ENCODE measurements at places on chromosomes 5 and 9.
A peak's percentile ranks its signal among the peaks of the same experiment; 100 is the strongest.

- DNase-seq, result no peak
- no peaks in the 10 kb centered on the region for H3K27me3 ChIP-seq
- H3K4me1 ChIP-seq, result peaks cover 16% of the 10 kb centered on the region
- H3K27ac ChIP-seq, result no peak overlapping the region
These were observed 353.5 kb upstream of the RFX3 start for GRCh38 chr9:3879315-3879714.

DNA sequence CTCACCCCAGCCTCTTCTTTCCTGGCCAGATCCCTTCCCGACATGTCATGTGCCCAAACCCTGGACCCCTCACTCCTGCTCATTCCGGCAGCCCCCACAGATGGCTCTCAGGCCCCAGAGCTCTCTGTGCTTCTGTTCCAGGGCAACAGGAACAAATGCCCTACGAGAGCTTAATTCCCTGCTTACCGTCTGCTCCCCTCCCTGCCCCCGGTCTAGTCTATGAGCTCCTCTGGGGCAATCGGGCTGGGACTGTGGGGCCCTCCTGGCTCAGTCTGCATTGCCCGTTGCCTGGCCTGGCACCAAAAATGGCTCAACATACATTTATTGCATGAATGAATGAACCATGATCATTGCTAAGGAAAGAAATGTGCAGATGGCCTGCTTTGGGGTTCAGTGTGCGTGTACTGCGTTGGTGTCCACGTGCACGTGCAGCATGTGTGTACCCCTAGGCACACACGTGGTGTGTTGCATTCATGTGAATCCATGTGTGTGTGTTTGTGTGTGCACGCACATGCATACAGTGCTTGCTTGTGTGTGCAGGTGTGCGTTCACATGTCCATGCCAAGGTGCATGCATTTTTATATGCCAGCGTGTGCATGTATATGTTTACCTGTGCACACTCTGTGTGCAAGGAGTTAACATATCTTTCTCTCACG is 201.2 kb upstream of the IER5L start:
- H3K36me3 ChIP-seq, result no peaks in the 10 kb centered on the region
- H3K4me3 ChIP-seq, result no peak overlapping the region
- no peak overlapping the region for H3K27ac ChIP-seq
- H3K27me3 ChIP-seq, result no peaks in the 10 kb centered on the region

DNA sequence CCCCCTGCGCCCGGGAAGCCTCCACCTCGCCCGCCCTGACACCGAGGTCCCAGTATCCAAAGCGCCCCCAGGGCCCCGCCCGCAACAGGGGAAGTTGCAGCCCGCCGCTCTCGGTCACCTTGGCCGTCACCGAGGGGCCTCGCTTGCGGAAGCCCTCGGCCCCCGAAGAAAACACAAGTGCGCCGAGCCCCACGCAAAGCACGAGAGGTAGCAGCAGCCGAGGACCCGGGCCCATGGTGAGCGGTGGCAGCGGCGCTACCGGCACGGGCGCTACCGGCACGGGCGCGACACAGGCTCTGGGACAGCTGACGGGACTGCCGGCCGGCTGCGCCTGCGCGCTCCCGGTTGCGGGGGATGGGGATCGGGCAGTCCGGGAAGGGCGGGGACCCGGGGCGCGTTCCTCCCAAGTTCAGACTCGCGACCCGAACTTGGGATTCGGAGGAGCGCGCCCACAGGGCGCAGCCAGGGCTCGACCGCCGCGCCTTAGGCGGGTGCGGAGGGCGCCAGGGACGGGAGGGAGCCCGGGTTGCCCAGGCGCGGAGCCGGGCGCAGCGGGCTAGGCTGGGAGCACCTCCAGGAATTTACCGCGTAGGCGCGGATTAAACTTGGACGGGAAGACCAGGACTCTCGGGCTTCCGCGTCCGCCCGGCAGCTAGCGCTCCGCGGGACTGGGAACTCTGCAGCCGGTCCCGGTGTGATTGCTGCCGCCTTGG is at the start of gene PPIC:
Gene PPIC, minus strand, starts transcription at position 335 of the 713 bp plus-strand sequence. Its CDS starts 100 bp downstream, at position 235.
- H3K36me3 ChIP-seq, result no peaks in the 10 kb centered on the region
- peak within 1 kb of the TSS; percentile 90 for H3K4me3 ChIP-seq
- DNase-seq, result peak; percentile 58
- H3K27me3 ChIP-seq, result no peaks in the 10 kb centered on the region
- peaks cover 26% of the 10 kb centered on the region for H3K4me1 ChIP-seq

GRCh38 chr5:40681363-40682153 is 1.8 kb downstream of the PTGER4 start:
- peak overlapping the region; percentile 6 for H3K27ac ChIP-seq
- peak overlapping the region; percentile 94 for H3K4me3 ChIP-seq
- H3K4me1 ChIP-seq, result no peaks in the 10 kb centered on the region
- H3K27me3 ChIP-seq, result no peaks in the 10 kb centered on the region

DNA sequence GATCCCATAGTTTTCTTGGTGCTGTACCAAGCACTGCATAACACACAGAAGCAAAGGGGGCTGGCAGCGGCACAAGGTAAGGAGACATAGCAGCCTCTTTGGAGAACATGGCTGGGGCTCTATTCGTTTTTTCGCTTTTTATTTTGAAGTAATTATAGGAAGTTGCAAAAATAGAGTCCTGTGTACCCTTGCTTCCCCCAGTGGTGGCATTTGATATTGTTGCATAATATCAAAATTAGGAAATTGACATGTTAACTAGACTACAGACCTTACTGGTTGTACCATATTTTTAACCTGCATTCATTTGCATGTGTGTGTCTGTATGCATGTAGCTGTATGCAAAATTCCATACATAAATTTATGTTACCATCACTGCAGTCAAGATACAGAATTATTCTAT is 6.6 kb upstream of the UBQLN1 start:
- H3K4me3 ChIP-seq, result no peak overlapping the region
- no peaks in the 10 kb centered on the region for H3K4me1 ChIP-seq
- no peaks in the 10 kb centered on the region for H3K36me3 ChIP-seq
- no peak for DNase-seq

- peak overlapping the region; percentile 100 for H3K27ac ChIP-seq
- no peaks in the 10 kb centered on the region for H3K36me3 ChIP-seq
- peaks cover 93% of the 10 kb centered on the region for H3K4me1 ChIP-seq
- no peak overlapping the region for H3K4me3 ChIP-seq
These were observed 1.5 kb downstream of the SPAAR start for GRCh38 chr9:35910613-35911359.

GRCh38 chr5:9537223-9538141 is 8.4 kb downstream of the SEMA5A start:
- no peak overlapping the region for H3K4me3 ChIP-seq
- no peak overlapping the region for H3K27ac ChIP-seq
- peaks cover 12% of the 10 kb centered on the region for H3K4me1 ChIP-seq
- H3K36me3 ChIP-seq, result no peaks in the 10 kb centered on the region
- H3K27me3 ChIP-seq, result no peaks in the 10 kb centered on the region

DNA sequence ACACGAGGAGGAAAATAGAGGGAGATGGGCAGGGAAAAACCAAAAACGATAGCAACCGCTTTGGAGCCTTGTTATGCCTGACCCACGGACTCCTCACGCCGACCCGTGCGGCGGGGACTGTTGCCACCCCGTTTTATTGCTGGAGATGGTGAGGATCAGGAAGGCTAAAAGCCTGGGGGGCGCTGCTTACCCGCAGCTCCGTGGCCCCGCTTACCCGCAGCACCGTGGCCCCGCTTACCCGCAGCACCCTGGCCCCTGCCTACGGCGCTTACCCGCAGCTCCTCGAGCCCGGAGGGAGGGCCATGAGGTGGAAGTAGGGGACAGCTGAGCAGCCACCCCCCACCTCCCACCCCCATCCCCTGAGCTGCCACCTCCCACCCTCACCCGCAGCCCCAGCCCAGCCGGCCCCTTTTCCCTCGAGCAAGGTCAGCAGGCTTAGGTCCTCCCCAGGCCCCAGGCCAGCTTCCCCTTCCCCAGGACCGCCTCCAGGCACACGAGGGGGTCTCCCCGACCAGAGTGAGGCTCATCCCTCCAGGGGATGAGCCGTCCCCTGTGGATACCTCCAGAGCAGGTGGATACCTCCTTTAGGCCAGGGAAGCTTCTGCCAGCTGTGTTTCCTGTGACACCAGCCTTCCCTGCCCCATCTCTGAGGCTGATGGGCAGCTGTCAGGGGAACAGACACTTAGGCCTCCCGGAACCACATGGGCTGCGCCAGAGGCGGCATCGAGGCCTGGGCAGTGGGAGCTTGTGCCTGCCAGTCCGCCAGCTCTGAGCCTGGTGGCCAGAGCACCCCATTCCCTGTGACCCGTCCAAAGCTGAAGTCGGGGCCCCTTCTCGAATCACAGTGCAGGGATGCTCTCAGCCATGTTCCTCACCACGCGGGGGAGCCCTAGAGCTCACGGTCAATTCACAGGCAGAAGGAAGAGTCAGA is 92.3 kb downstream of the LMX1B start:
- no peak overlapping the region for H3K27ac ChIP-seq
- peaks cover 10% of the 10 kb centered on the region for H3K27me3 ChIP-seq
- H3K36me3 ChIP-seq, result no peaks in the 10 kb centered on the region
- H3K4me3 ChIP-seq, result peak overlapping the region; percentile 57

GRCh38 chr9:127788337-127789011 is 2.6 kb downstream of the CDK9 start:
- no peak overlapping the region for H3K4me3 ChIP-seq
- H3K36me3 ChIP-seq, result peaks cover 57% of the 10 kb centered on the region
- no peaks in the 10 kb centered on the region for H3K27me3 ChIP-seq
- DNase-seq, result no peak
- no peak overlapping the region for H3K27ac ChIP-seq
- H3K4me1 ChIP-seq, result peaks cover 47% of the 10 kb centered on the region

- no peaks in the 10 kb centered on the region for H3K27me3 ChIP-seq
- H3K4me3 ChIP-seq, result peak overlapping the region; percentile 83
- peaks cover 21% of the 10 kb centered on the region for H3K4me1 ChIP-seq
- H3K27ac ChIP-seq, result peak overlapping the region; percentile 86
- DNase-seq, result no peak
These were observed 34.6 kb upstream of the NFIB start for GRCh38 chr9:14348373-14349145.

DNA sequence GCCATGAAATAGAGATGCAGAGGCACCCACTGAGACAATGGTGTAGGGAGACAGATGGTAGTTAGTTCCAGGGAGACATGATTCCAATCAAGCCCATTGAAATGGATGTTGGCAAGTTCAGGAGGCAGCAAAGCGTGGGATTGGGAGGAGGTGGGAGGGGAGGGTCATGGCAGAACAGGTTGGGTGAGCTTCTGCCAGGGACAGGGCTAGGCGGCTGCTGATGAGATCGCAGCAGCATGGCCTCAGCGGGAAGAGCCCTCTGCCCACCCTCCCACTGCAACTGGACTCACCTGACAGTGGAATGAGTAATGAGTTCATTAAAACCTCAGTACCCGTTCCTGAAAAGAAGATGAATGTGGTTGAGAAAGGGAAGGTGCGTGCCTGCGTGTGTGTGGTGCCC is 418.2 kb downstream of the CDK5RAP2 start:
- no peaks in the 10 kb centered on the region for H3K27me3 ChIP-seq
- H3K36me3 ChIP-seq, result no peaks in the 10 kb centered on the region
- H3K4me1 ChIP-seq, result no peaks in the 10 kb centered on the region
- DNase-seq, result no peak

DNA sequence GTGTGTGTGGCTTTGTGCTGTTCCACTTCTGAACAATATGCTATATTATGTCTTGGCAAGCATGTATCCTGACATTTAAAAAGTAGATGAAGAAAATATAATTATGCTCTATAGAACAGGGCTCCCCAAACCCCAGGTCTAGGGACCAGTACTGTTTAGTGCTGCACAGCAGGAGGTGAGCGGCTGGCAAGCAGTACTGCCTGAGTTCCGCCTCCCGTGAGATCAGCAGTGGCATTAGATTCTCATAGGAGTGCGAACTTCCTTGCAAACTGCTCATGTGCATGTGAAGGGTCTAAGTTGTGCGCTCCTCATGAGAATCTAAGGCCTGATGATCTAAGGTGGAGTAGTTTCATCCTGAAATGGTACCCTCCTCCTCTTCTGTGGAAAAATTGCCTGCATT is 979.1 kb upstream of the CTNND2 start:
- H3K27me3 ChIP-seq, result no peaks in the 10 kb centered on the region
- no peak for DNase-seq
- H3K36me3 ChIP-seq, result no peaks in the 10 kb centered on the region
- no peak overlapping the region for H3K27ac ChIP-seq
- H3K4me3 ChIP-seq, result no peak overlapping the region

- no peak overlapping the region for H3K27ac ChIP-seq
- no peaks in the 10 kb centered on the region for H3K27me3 ChIP-seq
- H3K4me1 ChIP-seq, result no peaks in the 10 kb centered on the region
- no peak for DNase-seq
- no peaks in the 10 kb centered on the region for H3K36me3 ChIP-seq
These were observed 94.7 kb downstream of the INIP start for GRCh38 chr9:112623198-112623597.

DNA sequence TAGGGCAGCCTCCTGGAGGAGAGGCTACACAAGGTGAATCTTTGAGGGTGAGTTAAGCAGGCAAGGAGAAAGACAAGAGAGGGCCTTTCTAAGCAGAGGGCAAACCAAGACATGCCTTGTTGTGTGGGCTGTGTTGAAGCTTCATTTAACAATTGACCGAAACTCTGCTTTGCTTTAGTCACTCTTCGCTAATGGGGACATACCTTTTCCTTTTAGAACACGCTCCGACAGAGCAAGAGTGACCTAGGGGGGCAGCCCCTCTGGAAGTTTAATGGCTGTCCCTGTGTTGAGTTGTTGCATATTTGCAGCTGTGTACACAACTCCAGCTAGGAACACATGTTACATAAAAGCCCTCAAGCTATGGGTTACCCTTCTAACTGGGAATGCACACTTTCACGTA is 218.1 kb upstream of the WWC1 start:
- no peaks in the 10 kb centered on the region for H3K4me1 ChIP-seq
- H3K36me3 ChIP-seq, result no peaks in the 10 kb centered on the region
- H3K4me3 ChIP-seq, result no peak overlapping the region

- peaks cover 7% of the 10 kb centered on the region for H3K4me1 ChIP-seq
- H3K27ac ChIP-seq, result peak overlapping the region; percentile 28
- no peaks in the 10 kb centered on the region for H3K36me3 ChIP-seq
- no peak for DNase-seq
- no peak overlapping the region for H3K4me3 ChIP-seq
- H3K27me3 ChIP-seq, result no peaks in the 10 kb centered on the region
These were observed 78.2 kb downstream of the FAM114A2 start for GRCh38 chr5:153960269-153961215.

DNA sequence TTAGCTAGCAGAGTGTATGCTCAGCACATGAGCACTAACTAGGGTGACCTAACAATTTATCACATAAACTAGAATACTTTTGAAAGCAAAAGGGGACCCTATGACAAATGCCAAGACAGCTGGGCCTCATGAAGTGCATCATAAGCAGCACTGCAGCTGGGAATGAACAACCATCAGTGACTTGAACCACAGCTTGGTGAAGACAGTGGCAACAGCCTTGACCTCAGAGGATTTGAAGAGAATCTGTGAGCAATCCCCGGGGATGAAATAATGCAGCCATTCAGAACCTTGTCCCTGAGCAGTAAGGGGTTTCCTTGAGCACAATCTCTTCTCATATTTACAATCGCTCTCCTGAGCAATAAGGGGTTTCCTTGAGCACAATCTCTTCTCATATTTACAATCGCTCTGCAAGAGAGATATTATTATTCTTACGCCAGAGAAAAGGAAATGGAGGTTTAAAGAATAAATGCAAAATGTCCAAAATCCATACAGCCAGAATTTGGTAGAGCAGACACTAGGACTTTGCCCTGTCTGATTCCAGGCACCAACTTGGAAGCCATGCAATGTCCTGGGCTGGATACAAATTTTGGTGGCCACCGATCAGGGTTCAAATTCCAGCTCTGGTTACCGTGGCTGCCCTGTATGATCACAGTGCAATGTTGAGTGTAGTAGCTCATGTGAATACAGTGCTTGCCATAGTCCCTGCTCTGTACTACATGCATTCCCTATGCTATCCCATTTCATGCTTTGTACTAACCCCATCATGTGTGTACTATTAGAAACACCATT is 846 bp upstream of the NSG2 start:
- no peaks in the 10 kb centered on the region for H3K36me3 ChIP-seq
- no peaks in the 10 kb centered on the region for H3K4me1 ChIP-seq
- H3K4me3 ChIP-seq, result no peak overlapping the region

- no peaks in the 10 kb centered on the region for H3K27me3 ChIP-seq
- H3K4me3 ChIP-seq, result no peak overlapping the region
- H3K36me3 ChIP-seq, result peaks cover 4% of the 10 kb centered on the region
- no peak overlapping the region for H3K27ac ChIP-seq
These were observed 46.4 kb downstream of the ERP44 start for GRCh38 chr9:100052375-100052774.

Measured in thoracic aorta (tissue), 2 donors.